ENCODE measurements at places on chromosomes 4 and X.

DNA sequence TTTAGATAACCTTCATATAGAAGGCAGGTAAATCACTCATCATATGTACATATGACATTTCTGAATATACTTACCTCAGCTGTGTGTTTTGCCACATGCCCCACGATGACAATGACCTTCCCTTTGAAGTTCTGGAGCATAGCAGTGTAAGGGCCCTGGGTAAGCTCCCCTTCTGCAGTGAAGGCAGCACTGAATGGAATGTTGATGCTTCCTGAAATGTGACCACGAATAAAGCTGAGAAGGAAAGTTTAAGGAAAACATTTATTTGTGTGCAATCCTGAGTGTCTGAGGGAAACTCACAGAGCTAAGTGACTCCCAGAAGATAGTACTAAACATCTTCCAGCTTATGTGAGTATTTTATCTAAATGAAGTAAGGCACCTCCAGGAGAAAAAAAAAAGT is 200.1 kb downstream of the NPNT start:
- no peak for DNase-seq

- no peak for DNase-seq
Observed at GRCh38 chr4:1588306-1588705, 95.8 kb downstream of the FAM53A start.

- peak; percentile 84 for DNase-seq
Observed at GRCh38 chr4:113996599-113997177, 17.2 kb upstream of the ARSJ start.

- no peak for DNase-seq
Observed at GRCh38 chrX:140298960-140299825, 205.7 kb downstream of the SOX3 start.

- no peak for DNase-seq
Observed at GRCh38 chr4:181770971-181771370, 472.2 kb upstream of the TENM3 start.

DNA sequence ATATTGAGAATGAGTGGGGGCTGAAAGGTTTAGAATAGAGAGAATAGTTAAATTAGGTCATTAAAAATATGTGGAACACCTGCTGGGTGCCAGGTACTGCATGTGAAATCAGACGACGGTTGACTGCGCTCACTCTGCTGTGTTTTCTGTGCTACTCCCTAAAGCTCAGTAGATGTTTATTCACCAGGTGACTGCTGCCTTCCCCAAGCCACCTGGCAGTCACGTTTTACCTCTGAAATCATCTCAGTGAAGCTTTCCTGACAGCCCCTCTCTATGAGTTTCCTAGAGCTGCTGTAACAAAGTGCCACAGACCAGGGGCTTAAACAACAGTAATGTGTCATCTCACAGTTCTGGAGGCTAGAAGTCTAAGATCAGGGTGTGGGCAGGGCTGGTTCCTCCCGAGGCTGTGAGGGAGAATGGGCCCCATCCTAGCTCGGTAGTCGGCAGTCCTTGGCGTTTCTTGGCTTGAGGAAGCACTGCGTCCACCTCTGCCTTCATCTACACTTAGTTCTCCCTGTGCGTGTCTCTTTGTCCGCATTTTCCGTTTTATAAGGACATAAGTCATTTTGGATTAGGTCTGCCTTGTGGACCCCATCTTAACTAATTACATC is 25.3 kb downstream of the ADD1 start:
- no peak for DNase-seq

DNA sequence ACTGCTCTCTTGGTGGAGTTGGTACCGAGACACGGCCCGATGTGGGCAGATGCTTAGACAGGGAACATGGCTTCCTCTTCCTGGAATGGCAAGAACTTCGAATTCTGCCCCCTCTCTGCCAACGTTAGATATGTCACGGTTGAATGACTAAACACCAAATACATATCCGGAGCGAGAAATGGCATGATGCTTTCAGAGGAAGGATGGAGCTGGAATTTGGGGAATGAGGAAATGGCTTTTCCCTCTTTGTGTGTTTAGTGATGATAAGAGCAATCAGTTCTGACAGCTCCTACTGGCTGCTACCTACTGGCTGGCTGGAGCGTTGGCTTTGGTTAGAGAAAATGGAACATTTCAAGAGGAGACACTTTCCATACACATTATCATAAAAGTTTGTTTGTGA is 140.0 kb downstream of the DHRSX start:
- no peak for DNase-seq

Measured in RCC 7860 (cell line).